Fibroblast of skin of right quadriceps (primary cell): ENCODE measurements at places on chromosomes 2 and 18.

DNA sequence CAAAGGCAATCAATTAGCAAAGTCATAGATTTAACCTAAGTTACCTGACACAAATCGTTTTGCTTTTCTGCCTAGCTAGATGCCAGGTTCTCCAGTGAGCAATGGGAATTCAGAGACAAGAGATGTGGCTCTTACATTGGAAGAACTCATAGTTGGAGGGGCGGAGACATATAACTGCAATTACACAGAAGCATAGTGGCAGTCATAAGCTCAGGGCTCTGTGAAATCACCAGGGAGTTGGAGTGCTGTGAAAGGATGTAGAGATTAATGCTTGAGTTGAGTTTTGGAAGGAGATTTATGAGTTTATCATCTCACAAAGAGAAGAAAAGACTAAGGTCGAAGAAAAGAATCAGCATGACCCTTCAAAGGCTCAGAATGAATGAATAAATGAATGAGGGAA, 457.2 kb upstream of the TRIB2 start:
- no peak for DNase-seq

DNA sequence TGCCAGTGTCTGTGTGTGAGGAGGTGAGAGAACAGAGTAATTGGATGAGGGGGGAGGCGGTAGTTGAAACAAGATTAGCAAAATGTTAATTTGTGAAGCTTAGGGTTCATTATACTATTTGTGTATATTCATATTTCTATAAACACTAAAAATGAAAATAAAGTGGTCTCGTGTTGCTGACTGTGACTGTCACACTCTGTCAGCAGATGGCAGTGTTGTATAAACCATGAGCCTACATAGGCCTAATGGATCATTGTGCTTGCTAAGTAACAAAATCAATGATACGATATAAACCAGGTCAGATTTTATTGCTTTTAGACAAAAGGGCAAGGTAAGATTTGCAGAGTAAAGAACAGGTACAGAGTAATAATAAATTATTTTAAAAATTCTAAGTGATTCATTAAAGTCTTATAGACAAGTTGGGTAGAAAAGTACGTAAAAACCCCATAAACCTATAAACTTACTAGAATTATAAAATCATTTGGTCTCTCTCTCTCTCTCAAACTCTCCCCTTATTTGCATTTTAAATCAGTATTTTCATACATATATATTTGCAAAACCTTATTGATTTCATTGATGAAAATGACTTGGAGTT, 182.7 kb downstream of the RPIA start:
- DNase-seq = peak; percentile 28

- peak; percentile 29 for DNase-seq
Measured at GRCh38 chr18:6718267-6718666, 11.2 kb upstream of the ARHGAP28 start.

DNA sequence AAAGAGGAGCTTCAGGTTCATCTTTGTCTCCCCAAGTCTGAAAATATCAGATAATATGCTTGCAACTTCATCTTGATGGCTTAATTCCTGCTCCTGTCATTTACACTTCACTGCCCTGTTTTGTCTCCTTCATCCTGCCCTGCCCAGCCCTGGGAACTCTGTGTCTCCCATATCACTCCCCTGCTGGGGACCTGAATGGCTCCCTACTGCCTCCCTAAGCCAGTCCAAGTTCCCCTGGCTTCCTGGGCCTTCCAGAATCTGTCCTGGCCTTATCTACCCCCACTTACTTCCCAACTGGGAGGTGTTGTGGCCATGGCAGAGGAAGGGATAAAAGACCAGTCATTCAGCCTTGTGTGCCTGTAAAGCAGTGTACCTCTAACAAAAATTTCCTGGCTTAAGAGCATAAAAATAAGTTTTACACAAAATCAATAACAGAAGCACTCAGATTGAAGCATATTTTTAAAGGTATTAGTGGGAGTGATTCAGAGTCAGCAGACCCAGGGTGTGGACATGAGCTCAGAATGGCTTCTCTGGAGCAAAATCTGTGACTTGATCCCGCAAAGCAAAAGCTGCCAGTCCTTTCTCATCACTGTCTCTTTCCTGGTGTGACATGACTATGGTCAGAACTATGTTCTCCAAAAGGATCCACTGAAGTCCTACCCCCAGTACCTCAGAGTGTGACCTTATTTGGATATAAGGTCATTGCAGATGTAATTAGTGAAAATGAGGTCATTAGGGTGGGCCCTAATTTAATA, 59.1 kb downstream of the INO80C start:
- DNase-seq = no peak

DNA sequence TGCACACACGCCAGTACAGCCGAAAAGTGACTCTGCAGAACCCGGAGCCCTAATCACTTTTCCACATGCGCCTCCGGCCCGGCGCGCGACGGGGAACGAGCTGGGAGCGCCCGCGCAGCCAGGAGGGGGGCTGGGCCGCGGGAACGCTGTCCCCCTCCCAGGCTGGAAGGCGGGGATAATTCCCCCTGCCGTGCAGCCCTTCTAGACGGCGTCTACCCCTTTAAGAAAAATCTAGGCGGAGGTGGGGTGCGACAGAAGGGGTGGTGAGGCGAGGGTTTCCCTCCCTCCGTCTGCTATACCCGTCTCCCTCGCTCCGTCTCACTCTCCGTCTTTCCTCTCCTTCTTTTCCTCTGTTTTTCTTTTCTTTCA, 2.4 kb downstream of the CYP26B1 start:
- no peak for DNase-seq

GRCh38 chr2:216572582-216573578, 60.3 kb upstream of the IGFBP2 start:
- peak; percentile 40 for DNase-seq

GRCh38 chr2:143742581-143742980, 613.4 kb downstream of the ARHGAP15 start:
- DNase-seq = peak; percentile 41
